ENCODE measurements at places on chromosomes 11 and 22.

DNA sequence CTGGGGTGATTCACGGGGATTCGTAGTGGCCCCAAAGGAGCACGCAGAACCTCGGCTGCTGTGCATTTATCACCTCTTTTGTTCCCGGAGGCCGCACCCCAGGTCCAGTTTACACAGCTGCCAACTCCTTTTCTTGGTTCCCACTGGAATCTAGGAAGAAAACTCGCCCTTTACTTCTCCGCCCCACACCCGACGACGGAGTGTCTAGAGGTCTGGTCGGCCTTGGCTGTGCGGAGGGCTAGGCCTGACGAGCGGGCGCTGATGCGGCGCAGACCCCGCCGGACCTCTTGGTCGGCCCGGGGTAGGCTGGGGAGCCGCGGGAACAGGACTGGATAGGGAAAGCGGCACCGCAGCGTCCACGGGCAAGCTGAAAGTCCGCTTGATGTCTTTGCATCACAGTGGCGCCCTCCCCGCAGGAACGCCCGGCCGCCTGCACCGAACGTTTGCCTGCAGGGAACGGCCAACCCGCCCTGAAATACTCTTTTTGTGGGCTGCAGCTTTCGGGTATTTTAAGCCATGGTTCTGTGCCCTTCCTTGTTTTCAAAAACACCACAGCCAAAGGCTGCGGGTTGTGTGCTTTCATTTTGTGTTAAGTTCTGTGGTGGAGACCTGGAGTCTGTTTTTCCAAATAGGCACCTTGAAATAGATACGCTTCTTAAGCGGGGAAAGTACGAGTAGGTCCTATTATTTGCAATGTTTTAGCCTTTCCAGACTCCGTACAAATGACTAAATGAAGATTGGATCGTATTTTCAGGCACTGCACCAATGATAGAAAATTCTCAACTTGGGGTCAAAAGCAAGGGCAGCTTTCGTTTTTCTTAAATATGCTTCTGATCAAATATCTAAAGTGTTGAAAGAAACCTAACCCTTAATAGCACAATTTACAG, 829 bp upstream of the ZBED5 start:
- DNase-seq = peak; percentile 19

- DNase-seq = no peak
Measured at GRCh38 chr11:63212742-63213141, 30.7 kb downstream of the SLC22A25 start.

- DNase-seq = no peak
Measured at GRCh38 chr22:20222764-20223420, 45.2 kb downstream of the RTN4R start.

DNA sequence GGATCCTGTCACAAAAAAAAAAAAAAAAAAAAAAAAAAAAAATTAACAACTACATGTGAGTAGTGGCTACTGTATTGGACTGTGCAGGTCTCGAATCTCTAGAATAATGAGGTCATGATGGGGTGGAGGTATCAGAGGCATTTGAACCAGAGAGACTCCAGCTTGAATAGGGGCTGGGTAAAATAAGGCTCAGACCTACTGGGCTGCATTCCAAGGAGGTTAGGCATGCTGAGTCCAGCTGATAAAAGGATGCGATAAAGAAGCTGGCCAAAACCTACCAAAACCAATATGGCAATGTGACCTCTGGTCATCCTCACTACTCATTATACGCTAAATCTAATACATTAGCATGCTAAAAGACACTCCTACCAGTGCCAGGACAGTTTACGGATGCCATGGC, 5.9 kb upstream of the PACSIN3 start:
- no peak for DNase-seq

- no peak for DNase-seq
Measured at GRCh38 chr11:104830080-104830479, 68.2 kb downstream of the CASP12 start.

DNA sequence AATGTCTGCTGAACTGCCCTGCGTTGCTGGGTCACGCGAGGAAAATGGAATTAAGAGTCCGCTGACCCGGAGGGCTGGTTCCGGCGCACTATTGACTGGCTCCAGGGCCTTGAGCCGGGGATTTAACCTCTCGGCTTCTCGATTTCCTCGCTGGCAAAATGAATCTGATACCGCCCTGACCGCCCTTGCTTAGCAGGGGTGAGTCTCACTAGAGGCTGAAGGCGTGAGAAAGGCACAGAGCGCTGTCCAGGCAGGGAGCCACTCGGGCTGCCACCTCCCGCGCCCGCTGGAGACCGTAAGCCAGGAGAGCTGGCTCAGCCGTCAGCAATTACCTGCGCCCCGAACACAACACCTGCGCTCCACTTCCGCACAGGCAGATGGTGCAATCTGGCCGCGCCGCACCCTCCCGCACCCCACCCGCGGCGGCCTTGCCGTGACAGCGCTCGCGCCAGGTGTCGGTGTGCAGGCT, 65.6 kb downstream of the BUD13 start:
- no peak for DNase-seq

- no peak for DNase-seq
Measured at GRCh38 chr11:44065161-44065661, 859 bp upstream of the ACCS start.

DNA sequence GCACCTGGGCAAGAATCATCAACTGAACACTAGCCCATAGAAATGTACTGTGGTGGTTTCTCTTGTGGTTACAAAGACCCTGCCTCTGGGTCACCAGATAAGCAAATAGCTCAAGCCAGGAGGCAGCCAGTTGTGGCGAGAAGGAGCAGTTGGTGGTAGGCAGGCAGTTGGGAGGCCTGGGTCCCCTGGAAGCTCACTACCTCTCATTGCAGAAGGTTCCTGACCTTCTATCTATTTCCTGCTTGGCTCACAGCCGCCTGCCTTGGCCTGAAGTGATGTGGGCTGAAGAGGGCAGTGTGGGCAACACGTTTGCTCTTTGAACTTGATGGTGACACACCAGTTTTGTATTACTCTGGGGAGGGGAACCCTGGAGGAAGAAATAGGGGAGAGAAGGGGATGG, 34.7 kb downstream of the NECTIN1 start:
- no peak for DNase-seq

GRCh38 chr11:123185326-123185725, 9.7 kb downstream of the CLMP start:
- DNase-seq = no peak

- DNase-seq = no peak
Measured at GRCh38 chr11:117713538-117713991, 83.5 kb downstream of the DSCAML1 start.

DNA sequence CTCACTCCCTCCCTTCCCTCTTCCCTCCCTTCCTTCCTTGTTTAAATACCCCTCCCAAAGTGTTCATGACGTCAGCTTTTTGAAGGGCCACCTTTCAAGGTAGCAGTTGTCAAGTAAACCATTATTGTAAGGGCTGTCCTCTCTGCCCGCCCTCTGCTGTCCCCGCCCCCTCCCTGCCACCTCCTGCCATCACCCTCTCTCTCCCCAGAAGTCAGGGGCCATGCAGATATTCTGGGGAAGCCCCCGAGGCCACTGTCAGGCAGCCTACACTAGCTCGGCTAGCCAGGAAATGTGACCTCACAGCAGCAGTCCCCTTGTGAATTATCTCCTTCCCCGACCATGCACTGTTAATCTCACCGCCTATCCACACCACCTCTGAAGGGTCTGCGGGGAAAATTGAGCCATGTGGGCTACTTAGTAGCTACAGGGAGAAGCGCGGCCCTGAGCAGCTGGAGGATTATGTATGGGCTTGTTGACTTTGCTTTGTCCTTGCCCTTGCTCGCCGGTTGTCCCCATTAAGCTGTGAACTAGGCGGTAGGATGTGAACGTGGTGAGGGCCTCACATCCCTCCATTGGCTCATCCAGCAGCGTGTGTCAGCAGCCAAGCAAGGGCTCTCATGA, 42.1 kb upstream of the ATXN10 start:
- no peak for DNase-seq

DNA sequence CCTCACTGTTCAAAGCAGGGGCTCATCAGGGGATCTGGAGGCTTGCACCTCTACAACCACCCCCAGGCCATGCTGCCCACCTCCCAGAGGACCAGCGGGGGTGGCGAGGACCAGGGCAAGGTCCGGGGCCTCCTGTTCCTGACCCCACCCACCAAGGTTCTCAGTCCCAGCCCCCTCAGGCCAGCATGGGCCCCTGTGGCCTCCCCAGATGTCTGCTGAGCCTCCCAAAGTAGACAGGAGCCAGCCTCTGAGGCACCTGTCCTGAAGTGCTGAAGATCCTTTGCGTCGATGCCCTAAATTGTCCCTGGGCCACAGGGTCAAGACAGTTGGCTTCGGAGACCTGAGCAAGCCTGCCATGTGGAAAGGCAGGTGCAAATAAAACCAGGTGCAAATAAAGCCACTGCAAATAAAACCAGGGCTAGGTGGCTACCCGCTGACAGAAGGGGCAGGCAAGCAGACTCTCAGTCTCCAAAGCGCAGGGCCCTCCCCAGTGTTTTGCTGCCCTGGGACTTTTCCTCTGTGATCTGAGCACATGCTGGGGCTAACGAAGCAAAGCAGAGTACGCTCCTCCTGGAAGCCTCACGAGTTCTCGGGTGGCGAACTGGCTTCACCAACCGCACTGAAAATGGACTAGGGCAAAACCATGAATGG, 22.4 kb upstream of the ARFGAP3 start:
- no peak for DNase-seq

GRCh38 chr11:56898856-56899255, 89.9 kb upstream of the OR5AK2 start:
- no peak for DNase-seq

DNA sequence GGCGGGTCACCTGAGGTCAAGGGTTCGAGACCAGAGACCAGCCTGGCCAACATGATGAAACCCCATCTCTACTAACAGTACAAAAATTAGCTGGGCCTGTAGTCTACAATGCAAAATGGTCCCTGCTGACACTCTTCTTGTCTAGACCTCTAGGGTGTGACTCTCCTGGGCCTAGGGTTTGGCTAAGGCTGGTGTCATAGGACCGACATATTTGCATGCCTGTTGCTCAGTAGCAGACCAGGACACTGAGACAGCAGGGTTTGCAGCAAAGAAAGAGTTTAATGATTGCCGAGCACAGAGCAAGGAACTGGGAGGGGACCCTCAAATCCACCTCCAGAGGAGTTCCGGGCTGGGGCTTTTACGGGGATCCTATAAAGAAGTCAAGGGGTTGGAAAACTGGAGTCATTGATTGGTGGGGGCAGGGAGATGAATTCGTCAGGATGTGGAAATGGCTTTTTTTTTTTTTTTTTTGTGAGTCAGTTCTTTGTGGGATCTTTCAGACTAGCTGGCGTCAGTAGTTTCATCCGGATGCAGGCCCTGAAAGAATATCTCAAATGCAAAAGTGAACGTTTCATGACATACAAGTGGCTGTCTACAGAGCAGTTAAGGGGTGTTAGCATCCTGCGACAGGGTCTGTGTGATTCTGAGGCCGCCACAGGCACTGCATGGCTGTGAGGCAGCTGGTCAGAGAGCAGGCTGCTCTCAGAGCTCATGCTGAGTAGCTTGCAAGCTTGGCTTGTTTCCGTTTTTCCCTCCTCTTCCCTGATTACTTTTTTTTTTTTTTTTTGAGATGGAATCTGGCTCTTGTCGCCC, 27.2 kb upstream of the A4GALT start:
- DNase-seq = no peak

DNA sequence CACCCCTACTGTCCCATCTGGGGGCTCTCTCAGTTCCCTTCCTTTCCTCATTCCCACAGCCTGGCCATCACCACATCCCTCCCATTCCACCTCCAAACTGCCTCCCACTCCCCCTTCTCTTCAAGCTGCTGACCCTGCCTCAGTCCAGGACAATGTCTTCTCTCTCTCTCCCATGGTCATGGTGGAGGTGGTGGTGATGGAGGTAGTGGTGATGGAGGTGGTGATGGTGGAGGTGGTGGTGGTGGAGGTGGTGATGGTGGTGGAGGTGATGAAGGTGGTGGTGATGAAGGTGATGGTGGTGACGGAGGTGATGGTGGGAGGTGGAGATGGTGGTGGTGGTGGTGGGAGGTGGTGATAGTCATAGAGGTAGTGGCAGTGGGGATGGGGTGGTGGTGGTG, 87.0 kb downstream of the MPPED1 start:
- DNase-seq = no peak

- DNase-seq = no peak
Measured at GRCh38 chr11:105230586-105230985, 91.0 kb upstream of the CARD18 start.

DNA sequence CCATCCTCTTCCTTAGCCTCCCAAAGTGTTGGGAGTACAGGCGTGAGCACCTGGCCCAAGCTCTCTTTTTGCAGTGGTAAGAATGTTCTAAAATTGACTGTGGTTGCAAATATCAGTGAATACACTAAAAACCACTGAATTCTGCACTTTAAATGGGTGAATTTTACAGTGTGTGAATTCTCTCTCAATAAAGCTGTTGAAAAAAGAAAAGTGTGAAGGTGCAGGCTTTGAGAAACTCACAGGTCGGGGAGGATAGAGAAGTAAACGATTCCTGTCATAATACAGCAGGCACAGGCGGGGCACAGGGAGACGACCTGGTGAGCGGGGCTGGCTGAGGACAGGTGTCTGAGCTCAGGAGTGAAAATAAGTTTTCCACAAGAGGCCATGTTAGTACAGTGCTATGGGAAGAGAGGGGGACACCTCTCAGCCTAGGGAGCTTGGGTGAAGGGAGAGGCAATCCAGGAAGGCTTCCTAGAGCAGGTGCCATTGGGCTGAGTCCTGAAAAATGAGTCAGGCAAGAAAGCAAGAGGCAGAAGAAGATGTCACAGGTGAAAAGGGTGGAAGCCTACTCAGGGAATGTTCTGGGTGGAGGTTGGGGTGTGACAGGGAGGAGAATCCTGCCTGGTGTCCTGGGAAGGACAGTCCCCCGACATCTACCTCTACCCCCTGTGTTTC, 26.1 kb downstream of the LIF start:
- DNase-seq = no peak

GRCh38 chr22:28855355-28856094, 27.8 kb upstream of the ZNRF3 start:
- DNase-seq = peak; percentile 28

DNA sequence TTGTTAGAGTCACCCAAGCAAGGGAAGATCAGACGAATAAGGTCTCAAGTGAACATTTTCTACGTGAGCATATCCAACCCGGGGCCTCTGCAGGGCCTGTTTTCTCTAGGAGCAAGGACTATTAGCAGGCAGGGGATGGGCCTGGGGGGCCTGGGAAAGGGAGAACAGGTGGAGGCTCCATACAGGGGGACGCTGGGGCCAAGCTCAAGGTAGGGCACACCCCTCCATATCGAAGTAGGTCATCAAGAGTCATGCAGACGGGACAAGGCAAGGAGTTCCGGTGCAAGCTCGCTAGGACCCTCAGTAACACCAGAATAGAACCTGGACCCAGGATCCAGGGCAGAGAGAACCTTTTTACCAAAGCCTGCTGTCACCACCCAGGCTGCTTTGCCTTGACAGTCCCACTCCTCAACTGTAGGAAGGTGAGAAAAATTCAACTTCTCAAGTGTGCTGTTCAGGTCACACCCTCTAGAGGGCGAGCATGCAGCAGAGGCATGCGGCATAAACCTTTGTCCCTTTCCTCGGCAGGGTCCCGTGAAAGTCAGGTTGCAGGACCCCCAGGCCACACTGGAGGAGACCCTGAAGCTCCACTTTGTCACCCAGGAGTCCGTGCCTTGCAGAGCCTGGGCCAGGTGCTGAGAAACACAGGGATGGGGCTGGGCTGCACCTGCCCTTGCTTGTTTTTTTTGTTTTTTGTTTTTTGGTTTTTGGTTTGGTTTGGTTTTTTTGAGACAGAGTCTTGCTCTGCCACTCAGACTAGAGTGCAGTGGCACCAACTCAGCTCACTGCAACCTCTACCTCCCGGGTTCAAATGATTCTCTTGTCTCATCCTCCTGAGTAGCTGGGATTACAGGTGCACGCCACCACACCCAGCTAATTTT, 8.6 kb upstream of the APOBEC3B start:
- DNase-seq = no peak

Data from T-helper 17 cell (primary cell).